Heart left ventricle (tissue), 16 donors: ENCODE measurements at places on chromosomes 3 and 15. TPM values are rescaled to one million over a fixed set of nuclear protein-coding genes. Genes with fewer than 3 reads are reported as not detected.

DNA sequence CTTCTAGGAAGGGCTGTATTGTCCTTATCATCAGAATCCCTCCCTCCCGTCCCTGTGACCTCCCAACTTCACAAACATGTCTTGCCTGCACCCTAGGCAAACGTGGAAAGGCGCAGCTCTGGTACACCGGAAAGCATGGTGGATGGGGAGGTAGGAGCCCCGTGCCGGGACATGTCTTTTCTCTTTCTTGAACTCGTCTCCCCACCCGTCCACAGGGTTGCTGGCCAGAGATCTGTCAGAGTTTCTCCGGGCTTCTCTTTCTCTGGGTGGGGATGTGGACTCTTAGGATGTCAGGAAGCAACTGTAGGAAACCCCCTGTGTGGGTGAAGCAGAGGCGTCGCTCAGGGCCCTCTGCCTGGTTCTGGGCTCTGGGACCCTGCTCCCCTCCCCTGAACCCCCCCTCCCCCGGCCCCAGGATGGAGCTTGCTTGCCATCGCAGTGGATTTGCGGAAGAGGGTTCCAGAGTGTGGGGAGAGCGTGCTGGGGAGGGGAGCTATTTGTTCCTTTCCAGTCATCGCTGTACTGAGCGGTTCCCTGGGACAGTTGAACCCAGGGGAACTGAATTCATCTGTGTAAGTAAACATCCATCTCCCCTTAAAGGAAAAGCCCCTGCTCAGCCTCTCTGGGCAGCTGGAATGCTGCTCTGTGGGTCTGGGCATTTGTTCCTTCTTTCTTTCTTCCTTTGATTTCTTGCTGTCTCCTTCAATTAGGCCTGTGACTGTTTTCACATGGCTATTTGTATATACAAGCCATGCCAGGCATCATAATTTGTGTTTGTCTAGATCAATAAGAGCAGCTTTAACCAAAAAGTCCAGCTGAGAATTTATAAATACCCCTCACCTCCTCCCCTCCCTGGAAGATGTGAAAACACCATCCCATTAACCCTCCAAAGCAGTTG is 72.8 kb downstream of the SMAD3 start:
- no peak for DNase-seq

DNA sequence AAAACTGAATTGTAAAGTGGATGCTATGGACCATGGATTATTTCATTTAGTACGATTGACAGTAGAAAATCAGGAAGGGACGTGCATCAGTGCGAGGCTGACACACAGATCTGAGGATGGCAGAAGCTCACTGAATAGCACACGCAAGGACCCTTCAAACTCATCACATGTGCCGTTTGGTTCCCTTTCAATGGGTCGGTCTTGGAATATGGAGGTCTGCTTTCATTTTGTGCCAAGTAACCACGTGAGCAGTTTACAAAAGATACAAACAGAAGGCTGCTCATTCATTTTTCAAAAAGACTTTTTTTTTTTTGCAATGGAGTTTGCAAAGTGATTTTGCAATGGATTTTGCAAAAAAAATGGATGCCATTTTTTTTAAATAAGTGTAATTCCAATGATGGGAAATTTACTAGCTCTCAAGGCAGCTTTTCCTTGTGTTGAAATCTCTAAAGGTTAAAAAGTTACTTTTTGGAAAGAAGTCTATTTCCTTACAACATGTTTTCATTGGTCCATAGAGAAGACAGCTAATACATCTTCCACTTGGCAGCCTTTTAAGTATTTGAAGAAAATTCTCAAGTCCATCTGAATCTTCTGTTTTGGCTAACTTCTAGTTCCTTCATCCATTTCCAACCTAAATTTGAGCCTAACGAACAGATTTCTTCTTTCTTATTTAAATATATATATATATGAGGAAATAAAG is 392.3 kb upstream of the TPRG1 start:
- DNase-seq, result no peak

DNA sequence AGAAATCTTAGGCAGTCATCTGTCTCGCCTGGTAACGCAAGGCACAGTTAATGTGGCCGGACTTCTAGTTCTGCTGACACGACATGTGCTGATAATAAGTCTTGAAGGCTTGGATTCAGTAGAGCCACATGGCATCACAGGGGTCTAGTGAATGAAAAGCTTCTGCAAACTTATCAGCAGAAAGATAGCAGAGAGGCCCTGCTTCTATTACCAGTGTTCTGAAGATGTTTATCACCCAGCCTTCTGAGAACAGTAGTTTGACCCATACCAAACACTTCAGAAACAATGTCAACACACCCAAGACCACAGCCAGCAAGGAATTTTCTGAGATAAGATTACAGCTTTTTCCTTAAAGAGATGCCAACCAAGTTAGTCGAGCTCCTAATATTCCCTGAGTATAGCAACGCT is 102.7 kb upstream of the UMPS start:
- no peak for DNase-seq

DNA sequence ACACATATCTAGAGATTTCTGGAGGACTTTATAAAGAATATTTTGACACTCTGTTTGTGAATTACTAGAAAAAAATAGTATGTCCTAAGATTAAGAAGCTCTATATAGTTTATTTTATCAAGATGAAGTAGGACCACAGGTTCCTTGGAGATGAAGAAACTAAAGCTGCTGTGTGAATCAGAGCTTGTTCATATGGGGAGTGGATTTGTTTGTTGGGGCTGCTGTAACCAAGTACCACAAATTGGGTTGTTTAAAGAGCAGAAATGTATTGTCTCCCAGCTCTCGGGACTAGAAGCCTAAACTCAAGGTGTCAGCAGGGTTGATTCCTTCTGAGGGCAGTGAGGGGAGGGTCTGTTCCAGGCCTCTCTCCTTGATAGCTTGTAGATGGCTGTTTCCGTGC is 270.6 kb upstream of the UMPS start:
- no peak for DNase-seq

SHC4 gene
- total RNA-seq, result 2.6 TPM

CHL1 gene
- total RNA-seq, result 5.9 TPM

GRCh38 chr15:23532024-23532423 is 33.5 kb upstream of the MKRN3 start:
- no peak for DNase-seq

DNA sequence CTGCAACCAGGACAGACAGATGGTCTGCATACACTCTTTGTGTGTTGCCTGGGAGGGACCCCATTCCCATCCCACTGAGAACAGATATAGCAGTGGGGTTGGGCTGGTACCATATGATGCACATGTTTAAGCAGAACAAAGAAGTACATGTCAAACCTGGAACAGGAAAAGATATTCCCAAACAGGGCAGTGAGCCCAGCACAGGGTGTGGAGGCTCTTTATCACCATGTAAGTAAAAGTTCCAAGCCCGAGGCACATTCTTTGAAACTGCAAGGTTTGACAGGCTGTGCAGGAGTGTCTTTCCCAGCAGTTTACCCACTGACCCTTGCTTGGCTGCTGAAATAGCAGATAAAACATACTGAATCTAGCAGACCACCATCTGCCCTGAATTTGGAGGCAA is 5.3 kb upstream of the ZNF445 start:
- DNase-seq, result no peak

- DNase-seq, result no peak
Measured at GRCh38 chr15:76172782-76173181, 113.0 kb downstream of the TMEM266 start.

DNA sequence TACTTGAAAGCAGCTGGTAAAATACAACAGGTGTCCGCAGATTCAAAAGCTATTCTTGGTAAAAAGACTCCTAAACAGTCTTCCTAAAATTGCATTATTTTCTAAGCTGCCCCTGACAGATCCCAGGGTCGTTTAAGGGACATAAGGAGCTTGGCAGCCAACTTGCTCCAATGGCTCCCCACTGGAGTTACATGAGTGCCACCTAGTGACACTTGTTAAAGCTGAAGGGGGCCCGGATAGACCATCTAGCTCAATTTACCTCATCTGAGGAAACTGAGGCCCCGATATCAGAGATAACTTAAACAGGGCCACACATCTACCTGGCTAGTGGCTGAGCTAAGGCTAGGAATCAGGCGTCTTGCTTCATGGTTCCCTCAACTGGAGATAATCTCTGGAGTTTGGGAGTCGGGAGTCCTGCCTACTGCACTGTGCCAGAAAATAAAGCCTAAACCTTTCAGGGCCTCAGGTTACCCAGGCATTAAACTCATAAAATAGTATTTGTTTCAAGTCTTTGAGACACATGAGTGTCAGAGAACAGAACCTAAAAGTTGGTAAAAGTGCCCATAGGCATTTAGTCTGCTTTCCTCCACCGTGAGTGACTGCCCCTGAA is 6.5 kb upstream of the TBC1D23 start:
- DNase-seq, result peak; percentile 66

DNA sequence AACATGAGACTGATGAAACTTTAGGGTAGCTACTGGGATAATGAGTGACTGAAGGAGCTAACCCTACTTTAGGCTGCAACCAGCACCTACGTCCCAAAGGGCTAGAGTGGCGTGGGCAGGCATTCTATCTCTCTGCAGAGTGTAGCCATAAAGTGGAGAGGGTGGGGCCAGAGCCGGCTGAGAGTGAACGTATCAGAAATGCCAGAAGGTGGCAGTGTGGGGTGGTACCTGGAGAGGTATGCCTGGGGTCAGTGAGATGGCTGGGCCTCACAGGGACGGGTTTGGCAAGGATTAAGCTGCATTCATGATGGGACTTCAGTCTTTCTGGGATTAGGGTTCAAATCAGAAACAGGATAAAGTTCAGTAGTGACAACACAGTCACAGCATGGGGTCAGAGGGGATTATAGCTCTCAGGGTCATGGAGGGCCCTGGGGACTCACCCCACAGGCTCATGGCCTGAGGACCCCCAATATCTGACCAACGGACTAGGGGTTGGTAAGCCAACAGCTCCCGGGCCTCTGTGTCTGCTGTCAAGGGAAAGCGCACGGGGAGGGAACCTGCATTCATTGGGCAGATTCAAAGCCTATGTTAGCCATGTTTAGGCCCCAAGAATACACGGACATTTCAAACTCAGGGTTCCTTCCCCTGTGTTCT is 86.5 kb upstream of the FOXB1 start:
- DNase-seq, result no peak

DNA sequence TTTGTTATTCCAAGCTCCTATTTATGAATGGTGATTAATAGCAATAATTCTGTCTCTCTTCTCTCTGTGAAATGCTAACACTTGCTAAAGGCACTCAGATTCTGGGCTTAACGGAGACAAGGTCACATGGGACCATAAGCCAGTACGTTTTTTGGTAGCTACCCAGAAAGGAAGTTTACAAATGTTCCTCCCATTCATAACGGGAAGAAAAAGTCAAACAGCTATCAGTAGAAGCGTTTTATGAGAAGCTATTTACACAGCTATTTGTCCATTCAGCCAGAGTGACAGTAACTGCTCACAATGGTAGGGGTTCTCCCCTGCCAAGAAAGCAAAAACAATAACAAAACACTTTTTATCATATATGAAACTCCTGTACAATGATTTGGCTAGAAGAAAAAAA is 51.5 kb downstream of the ZMAT3 start:
- DNase-seq, result no peak

IQGAP1 gene
- 34.2 TPM for total RNA-seq

DNA sequence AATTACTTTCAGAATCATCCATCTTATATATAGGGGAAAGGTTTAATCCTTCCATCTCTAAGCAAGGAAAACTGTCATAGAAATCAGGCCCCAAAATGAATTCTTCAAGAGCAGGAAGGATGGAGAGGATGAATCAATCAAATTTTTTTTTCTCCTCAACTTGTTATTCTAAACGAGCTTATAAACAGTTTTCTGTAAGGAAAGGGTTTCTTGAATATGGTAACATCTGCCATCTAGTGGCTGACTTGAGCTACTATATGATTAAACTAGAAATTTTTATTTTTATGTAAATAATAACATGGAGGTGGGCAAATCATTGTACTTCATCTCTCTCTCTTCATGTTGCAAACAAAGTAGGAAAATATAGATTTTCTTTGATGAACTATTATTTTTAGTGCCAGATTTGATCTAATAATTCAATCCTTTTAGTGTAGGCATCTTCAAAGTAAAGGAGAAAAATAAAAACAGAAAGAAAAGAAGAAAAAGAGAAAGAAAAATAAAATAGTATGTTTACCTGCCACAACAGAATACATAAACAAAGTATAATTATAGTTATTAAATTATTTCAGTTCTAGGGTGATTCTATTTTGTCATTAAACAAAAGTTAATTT is 146.6 kb downstream of the SERPINI1 start:
- DNase-seq, result no peak

CLRN1 gene
- not detected for total RNA-seq

- DNase-seq, result no peak
Measured at GRCh38 chr15:35247150-35247549, 162.1 kb upstream of the NANOGP8 start.

DNA sequence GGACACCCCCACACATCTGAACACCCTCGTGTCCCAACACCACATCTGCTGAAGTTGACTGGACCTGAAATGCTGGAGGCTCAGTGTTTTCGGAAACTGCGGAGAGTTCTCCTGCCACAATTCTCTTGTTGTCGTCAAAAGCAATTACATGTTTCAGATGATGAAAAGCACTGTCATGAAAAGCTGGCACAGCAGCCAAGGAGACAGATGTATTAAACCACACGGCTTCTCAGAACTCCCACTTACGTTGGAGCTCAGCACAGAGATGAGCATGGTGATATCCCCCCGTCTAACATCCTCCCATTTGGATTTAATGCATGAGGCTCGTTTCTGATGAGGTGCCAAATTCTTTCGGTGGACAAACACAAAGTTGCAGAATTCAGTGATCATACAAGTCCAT is 180.1 kb downstream of the RORA start:
- no peak for DNase-seq

DNA sequence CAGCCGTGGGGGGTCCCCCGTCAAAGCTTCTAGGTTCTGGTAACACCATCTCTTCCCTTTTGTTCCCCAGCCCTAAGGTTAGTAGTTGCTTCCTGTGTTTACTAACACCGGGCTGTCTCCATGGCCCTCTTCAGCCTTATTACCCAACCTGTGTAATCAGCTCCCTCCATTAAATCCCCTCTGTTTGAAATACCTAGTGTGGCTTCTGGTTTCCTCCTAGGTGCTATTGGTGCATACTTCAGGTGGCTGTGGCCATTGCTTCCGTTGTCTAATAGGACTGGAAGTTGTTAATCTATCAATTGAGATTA is 35.3 kb downstream of the MOBP start:
- no peak for DNase-seq

AGTR1 gene
- total RNA-seq, result 1.00 TPM

DNA sequence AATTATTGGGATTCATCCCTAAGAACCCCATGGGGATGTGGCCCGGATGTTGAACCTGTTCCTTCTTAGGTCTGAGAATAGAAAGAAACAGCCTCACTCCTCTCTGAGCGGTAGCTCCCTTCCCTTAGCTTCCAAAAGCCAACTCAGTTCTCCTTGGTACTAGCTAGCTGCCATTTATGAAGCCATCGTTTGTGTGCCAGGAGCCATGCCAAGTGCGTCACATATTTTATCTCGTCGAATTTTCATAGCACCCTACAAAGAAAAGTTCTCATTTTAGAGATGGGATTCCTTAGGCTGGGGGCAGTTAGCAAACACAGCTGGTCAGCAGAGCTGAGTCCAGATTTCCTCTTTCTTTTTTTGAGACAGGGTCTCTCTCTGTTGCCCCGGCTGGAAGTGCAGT is 45.4 kb upstream of the GLCE start:
- no peak for DNase-seq

- no peak for DNase-seq
Measured at GRCh38 chr3:31095255-31095654, 200.8 kb upstream of the GADL1 start.

WNT5A gene
- total RNA-seq, result 3.9 TPM
